ENCODE measurements at places on chromosomes 1 and 21.

GRCh38 chr1:183247484-183247883, 61.4 kb downstream of the LAMC2 start:
- no peak for DNase-seq

- no peak for DNase-seq
Observed at GRCh38 chr1:59123081-59123681, 173.7 kb upstream of the FGGY start.

DNA sequence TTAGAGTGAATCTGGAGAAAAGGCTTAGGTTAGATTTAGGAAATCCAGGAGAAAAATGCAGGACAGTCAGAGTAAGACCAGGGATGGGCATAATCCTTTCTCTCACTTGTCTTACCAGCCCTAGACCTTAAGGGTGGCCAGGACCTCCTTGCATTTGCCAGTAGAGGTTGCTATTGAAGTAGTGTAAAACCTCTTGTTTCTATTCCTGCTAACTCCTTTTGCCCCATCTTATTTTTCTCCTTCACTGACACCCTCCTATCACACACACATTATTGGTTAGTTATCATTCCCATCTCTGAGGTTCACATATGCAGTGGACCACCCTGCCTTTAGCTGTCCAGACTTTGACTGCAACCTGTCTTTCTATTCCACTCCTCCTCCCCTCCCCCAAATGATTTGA, 75.0 kb upstream of the MACF1 start:
- DNase-seq: no peak

DNA sequence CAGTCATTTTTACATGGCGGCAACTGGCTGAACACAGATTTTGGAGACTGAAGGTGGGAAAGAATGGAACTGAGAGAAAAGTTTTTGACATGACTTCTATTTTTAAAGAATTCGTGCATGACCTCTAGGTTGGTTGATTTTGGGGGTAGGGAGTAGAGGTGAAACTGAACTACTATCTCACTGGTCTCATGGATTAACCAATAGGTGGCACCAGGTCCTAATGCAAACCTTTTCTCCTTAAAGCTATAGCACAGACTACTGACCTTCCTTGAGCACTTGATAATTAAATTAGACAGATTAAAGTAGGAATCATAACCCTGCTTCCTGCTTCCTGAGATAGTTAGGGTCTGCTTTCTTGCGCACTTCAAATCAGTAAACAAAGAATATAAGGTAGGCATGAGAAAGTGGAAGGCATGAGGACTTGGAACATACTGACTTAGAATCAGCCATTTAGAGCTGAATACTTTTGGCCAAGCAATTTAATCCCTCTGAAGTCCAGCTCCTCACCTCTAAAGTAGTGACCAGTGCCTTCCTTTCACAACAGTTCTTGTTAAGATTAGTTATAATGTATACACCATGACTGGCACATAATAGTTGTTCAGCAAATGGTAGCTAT, 206.0 kb downstream of the CENPF start:
- DNase-seq: no peak

DNA sequence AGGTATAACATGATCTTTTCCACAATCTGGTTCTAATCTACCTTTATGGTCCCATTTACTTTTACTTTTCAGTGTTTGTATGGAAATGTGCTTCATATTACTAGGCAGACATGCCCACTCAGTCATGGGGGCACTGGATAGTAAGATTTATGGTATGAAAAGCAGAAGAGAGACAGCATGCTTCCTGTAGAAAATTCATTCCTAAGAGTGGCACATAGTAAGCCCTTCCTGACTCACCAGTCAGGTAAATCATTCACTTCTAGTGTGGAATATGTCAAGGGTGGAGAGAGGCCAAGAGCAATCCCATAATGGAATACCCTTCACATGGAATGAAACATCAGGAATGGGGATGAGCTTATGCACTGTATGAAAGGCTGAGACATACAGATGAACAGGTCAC, 49.5 kb upstream of the BCL10 start:
- no peak for DNase-seq

DNA sequence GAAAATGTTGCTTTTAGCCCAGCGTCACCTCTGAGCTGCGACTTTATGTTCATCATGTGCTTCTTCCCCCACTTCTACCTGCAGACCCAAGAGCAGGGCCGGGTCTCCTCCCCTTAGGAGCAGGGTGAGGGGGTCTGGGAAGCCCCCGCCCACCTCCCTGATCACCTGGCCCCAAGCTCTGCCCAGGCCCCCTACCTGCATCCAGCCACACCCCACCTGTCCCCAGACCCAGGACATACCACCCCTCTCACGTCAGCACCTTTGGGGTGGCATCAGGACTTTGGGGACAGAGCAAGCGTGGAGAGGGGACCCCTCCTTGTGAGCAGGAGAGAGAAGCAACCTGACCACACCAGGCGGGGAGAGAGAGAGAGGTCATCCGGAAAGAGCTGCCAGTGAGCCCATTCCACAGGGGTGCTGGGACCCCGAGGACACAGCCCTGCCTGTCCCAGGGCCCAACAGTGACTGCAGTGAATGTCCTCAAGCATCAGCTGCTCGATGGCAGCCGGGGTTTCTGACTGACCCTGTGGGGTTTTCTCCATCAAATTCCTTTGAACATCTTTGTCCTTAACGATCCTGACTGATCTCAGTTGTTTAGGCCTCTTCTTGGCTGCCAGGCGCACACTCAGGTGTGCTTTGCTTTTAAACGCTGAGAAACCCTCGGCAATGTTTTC, 42.8 kb upstream of the COL18A1 start:
- DNase-seq: no peak

DNA sequence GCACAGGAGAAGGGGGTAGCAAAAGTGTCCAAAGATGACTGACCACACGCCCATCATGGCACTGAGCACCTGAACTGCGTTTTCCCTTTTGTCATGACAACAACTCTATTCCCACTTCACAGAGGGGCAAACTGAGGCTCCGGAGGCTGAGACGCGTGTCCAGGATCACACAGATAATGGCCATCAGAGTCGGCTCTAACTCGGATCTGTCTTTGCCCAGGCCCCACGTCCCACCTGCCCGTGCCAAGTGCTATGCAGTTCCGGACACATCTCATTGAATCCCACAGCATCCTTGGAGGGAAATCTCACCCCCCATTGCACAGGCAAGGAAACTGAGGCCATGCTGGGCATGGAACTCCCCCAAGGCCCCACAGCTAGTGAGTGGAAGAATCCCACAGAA, 62.1 kb downstream of the MATN1 start:
- DNase-seq: no peak

GRCh38 chr1:84735483-84735882, 45.2 kb upstream of the SSX2IP start:
- no peak for DNase-seq

- no peak for DNase-seq
Observed at GRCh38 chr1:183567584-183567983, 22.7 kb downstream of the NCF2 start.

Data from activated CD4-positive, CD25-positive, alpha-beta regulatory T cell (primary cell).